ENCODE measurements at places on chromosomes 11 and 22.
A peak's percentile ranks its signal among the peaks of the same experiment; 100 is the strongest.

DNA sequence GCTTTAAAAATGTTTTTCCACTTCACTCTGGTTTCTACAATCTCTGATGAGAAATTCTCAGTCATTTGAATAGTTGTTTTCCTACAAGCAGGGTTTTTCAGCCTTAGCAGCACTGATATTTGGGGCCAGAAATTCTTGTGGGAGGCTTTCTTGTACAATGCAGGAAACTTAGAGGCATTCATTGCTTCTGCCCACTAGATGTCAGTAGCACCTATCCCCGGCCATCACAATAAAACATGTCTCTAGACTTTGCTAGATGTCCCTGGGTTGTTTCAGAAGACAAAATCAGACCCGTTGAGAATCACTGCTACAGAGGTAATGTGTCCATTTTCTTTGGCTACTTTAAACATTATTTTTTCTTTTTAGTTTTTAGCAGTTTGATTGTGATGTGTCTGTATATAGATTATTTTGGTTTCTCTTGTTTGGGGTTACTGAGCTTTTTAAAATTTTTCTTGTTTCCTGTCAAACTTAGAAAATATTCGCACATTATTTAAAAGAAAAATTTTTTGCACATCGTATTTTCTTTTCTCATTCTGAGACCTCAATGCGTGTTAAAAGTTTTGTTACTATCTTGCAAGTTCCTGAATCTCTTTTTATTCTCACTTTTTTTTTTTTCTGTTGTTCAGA lies 60.8 kb upstream of the CCDC179 start:
- no peak for DNase-seq

DNA sequence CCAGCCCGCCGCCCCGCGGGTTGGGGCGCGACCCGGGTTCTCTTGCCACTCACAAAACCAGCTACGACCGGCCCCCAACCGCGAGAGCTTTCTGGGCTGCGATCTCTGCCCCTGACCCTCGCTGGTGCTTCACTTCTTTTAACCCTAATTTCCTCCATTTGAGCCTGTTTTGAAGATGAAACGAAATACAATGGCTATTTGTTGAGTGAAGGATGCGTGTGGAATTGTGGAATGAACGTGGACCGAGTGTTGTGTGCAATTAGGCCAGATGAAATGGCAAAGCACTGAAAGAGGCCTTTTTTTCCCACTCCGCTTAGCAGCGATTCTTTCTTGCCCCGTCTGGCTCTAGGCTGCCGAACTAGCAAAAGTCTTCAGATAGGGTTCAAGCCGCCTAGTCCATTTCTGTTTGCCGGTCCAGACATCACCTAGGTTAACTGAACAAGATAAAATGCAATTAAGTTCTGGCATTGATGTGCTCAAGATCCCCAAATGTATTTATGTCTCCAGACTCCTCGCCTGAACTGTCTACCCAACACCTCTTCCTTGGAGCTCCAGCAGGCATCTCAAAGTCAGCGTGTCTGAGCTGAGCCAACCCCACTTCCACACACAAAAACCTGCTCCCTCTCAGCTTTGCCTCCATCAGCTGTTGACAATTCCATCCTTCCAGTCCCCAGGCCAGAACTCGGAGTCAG lies 471 bp upstream of the TMEM184B start:
- peak; percentile 41 for DNase-seq

DNA sequence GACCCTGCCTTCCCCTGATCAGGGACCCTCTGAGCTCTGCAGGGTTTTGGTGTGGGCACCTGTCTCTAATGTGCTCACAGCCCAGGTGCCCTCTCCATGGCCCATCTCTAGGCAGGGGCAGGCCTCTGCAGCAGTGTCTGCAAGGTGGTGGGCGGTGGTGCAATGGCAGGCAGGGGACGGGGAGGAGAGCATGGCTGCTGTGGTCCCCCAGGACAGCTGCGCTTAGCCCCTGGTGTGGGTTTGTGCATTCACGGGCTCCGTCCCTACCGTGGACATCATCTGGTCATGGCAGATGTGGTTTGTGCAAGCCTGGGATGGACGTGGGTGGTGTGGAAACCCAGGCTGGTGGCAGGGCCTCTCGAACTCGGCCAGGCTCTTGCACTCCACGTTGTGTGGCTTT lies 443.1 kb downstream of the TBC1D22A start:
- DNase-seq: no peak

DNA sequence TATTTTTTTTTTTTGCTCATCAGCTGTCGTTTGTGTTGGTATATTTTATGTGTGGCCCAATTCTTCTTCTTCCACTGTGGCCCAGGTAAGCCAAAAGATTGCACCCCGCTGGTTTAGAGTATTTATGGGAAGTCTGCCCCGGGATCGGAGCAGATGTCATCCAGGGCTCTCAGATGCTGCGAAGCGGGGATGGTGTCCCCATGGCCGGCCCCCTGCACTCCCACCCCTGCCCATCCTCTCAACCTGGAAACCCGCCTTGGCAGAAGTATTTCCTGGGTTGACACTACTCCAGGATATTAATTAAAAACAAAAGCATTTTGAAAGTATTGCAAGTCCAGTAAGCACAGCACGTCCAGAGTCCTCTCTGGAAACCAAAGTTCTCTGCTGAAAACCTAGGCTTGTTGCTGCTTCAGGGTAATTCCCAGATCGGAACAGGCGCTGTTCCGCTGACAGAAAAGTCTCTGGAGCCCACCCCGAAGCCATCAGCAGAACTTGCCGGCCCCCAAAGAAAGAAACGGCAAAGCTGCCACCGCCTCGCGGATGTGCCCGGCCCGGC lies 833 bp downstream of the SCUBE2 start:
- DNase-seq: no peak

- DNase-seq: no peak
These were observed 2.8 kb upstream of the PHLDB1 start for GRCh38 chr11:118604566-118604965.

GRCh38 chr22:25068707-25069106 lies 116.2 kb downstream of the KIAA1671 start:
- DNase-seq: no peak

- no peak for DNase-seq
These were observed 310.1 kb downstream of the CADM1 start for GRCh38 chr11:115193914-115194801.
